ENCODE measurements at places on chromosomes 11 and 22.
A peak's percentile ranks its signal among the peaks of the same experiment; 100 is the strongest.

- DNase-seq, result no peak
These were observed 6.0 kb upstream of the OR52E6 start for GRCh38 chr11:5847711-5848110.

DNA sequence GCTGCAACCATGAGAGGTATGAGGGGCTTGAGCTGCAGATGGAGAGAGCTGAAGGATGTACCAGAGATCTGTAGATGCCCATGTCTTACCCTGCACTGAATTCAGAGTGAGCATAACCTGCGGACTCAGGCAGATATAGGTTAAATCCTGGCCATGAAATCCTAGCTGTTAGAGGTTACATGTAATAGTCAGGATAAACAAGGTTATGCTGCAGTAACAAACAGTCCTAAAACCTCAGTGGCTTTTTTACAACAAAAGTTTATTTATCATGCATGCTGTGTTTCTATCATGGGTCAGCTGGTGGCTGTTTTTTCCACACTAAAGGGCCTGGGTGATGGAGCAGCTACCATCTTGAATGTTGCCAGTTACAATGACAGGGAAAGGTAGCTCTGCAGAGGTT is 69.8 kb downstream of the LHFPL7 start:
- no peak for DNase-seq

GRCh38 chr22:43706151-43706550 is 106.0 kb downstream of the EFCAB6 start:
- no peak for DNase-seq

GRCh38 chr11:11397036-11397415 is 44.0 kb upstream of the CSNK2A3 start:
- no peak for DNase-seq

- DNase-seq, result no peak
These were observed 91.5 kb downstream of the ABTB2 start for GRCh38 chr11:34266090-34266912.

- no peak for DNase-seq
These were observed 110.0 kb upstream of the SPON1 start for GRCh38 chr11:13852481-13852880.

DNA sequence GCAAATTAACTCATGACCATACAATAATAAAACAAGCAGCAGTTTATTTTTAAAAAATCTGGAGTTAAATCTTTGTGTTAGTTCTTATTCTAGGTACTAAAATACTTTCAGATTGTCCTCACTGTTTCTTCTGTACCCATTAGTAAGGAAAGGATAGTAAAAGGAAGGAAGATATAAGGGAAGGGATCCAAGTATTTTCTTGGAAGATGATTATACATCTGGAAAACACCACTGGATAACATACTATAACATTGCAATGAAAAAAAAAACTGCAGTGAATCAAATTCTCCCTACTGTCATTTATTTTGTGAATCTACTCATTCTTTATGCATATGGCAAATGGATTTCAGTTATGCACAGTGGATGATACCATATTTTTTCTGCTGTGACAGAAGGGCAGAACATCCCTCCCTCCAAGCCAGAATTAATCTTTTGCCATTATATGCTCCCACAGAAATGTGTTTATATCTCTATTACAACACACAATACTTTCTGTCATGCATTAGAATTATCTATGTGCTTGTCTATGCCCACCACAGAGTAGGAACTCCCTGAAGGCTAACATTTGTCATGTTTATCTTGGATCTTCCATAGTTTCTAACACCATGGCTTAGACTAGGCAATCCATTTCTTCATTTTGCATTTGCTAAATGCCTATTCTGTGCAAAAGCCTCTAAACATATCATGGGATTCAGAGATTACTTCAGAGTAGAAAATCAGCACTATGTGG is 282.3 kb upstream of the CTSC start:
- DNase-seq, result no peak

- DNase-seq, result no peak
These were observed 18.7 kb upstream of the PPFIA1 start for GRCh38 chr11:70251659-70252321.

GRCh38 chr11:31796499-31797189 is 14.5 kb downstream of the PAX6 start:
- DNase-seq, result no peak

- DNase-seq, result no peak
These were observed at the start of gene MRGPRE for GRCh38 chr11:3231851-3232744. Gene MRGPRE (minus strand): TSS chr11:3232417. CDS start chr11:3228799, 3,618 bp downstream.

DNA sequence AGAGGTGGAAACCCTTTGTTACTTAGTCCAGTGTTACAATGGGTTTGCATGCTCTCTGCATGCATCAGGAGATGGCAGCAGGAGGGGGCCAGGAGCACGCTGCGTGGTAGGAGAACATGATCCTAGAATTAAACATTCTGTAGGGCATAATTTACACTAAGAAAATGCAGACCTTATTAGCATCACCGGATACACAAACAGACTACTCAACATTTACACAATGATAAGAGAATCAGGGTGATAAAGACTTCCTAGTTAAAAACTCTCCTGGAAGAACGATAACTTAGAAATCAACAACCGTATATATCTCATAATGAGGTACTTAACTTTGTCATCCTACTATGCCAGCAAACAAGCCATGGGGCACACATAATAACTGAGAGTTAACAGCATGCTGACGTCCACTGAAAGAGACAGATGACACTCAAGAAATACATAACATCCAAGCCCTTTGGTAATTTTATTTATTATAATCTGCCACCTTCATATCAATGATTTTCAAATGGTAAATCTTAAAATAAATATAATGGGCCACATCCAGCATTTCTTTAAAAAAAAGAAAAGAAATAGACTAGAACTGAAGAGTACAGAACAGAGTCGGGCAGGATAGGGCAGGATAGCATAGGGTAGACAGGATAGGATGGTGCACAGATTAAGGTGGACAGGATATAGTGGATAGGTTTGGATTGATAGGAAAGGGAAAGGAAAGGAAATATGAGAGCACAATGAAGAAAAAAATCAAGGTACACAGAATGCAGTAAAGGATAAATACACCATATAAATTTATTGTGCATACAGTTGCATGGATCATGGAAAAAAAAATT is 27.5 kb downstream of the CADM1 start:
- DNase-seq, result no peak

GRCh38 chr11:19218216-19218615 is 16.4 kb upstream of the CSRP3 start:
- DNase-seq, result no peak

DNA sequence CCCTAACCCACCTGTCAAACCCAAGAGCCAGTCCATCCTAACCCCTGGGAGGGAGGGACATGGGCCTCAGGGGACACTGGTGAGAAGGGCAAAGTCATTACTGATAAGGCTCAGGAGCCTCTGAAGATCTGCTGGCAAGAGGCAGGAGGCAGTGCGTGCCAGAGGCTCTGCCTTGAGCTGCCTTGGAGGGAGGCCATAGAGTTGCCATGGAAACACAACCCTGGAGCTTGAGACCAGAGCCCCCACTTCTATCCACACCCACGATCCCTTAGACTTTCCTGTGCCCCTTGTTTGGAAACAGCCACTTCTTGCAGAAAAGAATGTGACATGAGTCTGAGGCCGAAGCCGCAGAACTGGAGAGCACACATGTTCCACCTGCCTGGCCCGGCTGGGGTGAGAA is 89.7 kb upstream of the CSNK2A3 start:
- no peak for DNase-seq

DNA sequence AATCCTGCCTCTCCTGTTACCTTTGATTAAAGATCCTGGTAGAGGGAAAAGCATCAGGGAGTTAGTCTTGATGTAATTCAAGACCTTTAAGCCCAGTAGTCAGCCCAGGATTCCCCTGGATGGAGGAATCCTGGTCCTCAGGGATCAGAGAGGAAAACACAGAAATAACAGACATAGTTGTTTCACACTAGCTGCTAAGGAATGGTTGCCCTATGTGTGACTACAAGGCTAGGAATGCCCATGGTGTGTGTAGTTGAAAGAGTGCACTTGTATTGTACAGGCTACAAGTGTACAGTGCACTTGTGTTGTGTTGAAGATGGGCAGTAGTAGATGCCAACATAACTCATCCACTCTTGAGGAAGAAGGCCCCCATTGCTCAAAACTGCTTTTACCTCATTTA is 226.8 kb downstream of the AASDHPPT start:
- no peak for DNase-seq

DNA sequence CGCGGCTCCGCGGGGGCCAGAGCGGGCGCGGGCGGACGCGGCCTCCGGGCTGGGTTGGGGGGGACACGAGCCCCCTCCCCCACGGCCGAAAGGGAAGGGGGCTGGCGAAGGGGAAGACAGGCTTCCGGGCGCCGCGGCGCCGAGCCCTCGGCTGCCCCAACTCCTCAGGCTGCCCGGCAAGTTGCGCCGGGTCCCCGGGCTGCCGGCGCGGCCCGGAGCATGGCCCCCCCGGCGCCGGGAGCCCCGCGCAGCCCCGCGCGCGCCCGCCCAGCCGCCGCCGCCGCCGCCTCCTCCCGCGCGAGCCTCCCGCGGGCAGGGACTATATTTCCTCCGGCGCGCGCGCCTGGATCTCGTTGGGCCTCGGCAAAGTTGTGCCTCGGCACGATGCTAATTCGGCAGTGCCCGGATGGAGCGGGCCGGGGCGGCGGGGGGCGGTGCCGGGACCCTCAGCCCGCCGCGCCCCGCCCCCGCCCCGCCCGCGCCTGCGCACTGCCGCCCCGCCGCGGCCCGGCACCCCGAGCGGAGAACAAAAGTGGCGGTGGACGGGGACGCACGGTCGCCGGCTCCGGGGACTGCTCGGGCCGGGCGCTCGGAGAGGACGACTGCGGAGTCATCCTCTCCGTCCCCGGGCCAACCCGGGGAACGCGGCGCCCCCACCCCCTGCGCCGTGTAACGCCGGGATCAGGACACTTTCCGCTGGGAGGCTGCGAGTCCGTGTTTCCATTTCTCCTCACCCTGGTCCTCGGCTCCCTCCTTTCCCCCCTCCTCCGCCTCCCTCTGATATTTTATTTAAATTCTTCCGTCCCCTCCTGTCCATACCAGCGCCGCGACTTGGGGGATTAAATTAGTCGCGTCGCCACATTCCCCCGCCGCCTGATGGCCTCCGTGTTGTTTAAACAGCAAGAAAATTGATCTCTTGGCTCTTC is at the start of gene PHF21B:
Gene PHF21B, minus strand, starts transcription at position 400 of the 926 bp plus-strand sequence. CDS start 456 bp downstream, outside the sequence.
- peak; percentile 43 for DNase-seq

DNA sequence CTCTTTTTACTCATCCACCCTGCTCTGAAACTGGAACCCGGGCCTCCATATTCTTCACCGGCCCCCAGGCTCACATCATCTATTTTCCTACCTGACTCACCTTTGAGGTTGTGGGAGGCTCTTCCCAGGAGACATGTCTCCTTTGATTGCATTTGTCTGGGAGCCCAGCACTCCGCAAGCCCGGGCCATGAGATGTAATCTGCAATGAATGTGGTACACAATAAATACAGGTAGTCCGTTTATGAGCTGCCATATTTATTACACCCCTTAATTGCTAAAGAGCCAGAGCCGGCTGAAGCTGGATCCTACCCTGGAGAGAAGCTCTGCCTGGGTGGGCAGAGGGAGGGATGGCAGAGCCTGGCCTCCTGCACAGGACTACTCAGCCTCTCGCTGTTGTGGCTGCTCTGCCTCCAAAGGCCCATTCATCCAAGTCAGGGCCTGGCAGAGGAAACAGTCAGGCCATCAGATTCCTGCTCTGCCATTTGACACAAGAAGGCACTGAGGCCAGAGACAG is 49.5 kb downstream of the TP53I11 start:
- DNase-seq, result no peak

DNA sequence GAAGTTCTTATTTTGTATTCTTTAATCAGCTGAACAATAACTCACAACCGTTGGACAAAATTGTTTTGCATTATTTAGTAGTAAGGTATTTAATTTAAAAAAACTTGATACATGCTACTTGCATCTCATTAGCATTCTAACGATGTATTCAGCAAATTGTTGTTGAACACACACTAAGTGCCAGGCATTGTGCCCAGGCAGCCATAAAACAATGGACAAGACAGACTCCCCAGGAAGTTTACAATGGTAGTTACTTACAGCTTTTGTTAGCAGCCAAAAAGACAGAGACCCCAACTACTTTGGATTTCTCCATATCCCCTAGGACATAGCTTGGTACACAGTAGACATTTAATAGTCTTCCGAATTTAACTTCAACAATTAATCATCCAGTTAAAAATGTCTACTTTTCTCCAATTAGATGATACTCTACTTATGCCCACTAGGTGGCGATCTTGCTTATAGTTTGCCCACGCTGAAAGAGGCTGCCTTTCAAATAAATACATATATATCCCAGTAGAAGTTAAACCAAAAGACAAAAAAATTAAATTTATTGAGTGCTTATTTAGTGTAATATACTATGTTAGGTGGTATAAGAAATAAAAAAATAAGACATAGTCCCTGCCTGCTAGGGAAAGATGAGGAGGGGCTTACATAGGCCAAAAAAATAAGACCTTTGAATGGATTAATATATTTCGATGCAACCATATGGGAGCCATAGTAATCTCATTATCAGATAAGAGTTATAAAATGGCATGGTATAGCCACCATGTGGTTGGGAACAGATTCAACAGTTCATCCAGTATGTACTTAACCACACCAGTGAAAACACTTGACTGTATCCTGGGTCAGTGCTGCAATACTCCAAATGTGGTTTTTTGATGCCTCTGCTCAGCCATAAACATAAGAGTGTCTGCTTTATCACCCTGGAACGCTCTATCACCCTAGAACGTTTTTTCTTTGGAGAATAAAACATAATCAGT is 2.0 kb upstream of the FJX1 start:
- DNase-seq, result no peak

DNA sequence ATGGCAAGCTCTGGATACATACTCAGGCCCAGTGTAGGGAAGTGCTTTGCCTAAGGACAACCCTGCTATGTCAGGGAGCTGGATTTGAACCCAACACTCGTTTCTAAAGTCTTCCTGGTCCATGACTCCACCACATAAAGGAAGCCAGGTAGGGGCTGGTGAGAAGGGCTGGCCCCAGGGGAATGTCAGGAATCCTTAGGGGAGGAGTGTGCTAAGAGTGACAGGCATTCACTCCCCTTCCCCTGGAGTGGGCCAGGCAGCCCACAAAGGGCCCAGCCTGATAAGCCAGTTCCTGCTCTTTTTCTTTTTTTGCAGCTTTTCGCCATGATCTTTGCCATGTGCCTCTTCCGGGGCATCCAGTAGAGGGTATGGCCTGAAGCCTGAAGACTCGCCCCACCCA is 21.9 kb downstream of the TP53I11 start:
- no peak for DNase-seq

GRCh38 chr11:16291729-16292128 is 64.6 kb downstream of the SOX6 start:
- DNase-seq, result no peak

GRCh38 chr11:85643191-85643614 is 4.6 kb upstream of the TMEM126A start:
- DNase-seq, result no peak

- DNase-seq, result no peak
These were observed 78.4 kb upstream of the CCDC90B start for GRCh38 chr11:83364500-83365045.

DNA sequence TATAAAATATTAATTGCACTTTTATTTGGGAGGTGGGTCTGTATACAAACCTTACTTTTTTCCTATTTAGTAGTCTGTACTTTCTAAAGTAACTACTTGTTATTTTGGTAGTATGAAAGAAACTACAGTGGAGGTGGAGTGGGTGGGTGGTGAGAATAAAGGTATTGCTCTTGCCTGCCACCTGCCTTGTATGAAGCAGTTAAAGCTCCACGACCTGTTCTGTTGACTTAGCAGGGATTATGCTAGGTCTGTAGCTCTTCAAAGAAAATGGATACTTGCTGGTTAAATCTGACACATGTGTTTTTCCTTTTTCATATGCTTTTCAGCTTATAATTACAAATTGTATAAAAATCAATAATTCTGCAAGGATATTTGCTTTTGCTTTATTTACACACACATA is 111.9 kb downstream of the EHF start:
- DNase-seq, result no peak
